Eye (tissue), 1 donor: ENCODE measurements at places on chromosomes 6 and 20.

DNA sequence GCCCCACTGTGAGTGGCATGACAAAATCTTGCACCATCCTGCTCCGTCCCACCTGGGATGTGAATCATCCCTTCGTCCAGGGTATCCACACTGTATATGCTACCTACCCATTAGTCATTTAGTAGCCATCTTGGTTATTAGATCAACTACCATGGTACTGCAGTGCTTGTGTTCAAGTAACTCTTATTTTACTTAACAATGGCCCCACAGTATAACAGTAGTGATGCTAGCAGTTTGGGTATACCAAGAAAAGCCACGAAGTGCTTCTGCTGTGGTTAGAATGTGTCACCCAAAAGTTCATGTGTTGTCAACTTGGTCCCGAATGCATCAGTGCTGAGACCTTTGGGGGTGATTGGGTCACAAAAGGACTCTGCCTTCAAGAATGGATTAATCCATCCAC, 11.7 kb downstream of the OSER1 start:
- DNase-seq, result no peak

GRCh38 chr6:15549371-15549770, 113.5 kb downstream of the DTNBP1 start:
- no peak for DNase-seq

- DNase-seq, result no peak
Measured at GRCh38 chr20:60540591-60540990, 582.4 kb downstream of the CDH26 start.

GRCh38 chr6:145815309-145816274, 997 bp upstream of the FBXO30 start:
- DNase-seq, result no peak

DNA sequence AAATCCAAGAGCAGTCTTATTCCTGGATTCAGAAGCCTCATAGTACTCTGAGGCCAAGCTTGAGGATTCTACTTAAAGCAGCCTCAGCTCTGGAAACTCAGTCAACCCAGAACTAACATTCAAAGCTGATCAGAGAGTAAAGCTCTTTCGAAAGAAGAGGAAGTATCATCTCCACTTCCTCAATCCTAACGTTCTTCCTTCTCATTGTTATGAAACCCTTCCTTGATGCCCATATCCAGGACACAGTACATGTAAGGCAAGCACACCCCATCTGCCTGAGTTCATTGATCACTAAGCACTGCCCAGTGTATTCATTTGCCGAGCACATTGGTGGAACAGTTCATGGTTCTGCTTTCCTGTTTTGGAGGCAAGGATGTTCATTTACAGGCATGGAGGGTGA, at the start of gene IPCEF1:
Gene IPCEF1, minus strand, starts transcription at position 114 of the 400 bp plus-strand sequence. CDS start 90,856 bp downstream, outside the sequence.
- DNase-seq, result no peak
